ENCODE measurements at places on chromosomes 5 and 9. TPM values are rescaled to one million over a fixed set of nuclear protein-coding genes. Genes with fewer than 3 reads are reported as not detected.

DNA sequence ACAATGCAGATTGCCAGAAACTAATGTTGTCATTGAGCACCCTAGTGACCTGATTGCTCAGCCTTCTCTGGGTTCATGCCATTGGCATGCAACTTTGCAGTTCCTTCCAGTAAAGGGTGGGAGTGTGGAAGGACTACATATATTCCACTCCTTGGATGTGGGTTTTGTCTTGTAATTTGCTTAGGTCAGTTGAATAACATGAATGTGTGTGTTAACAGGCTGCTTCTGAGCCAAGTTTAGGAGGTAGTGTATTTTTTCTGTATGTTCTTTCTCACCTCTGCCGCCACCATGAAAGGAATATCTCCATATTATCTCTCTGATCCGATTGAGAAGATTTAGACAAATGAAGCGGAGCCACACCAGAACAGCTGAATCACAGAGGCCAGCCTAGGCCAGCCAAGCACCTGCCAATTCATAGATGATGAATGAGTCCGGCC is 1929.6 kb upstream of the CDH6 start:
- DNase-seq: no peak

DNA sequence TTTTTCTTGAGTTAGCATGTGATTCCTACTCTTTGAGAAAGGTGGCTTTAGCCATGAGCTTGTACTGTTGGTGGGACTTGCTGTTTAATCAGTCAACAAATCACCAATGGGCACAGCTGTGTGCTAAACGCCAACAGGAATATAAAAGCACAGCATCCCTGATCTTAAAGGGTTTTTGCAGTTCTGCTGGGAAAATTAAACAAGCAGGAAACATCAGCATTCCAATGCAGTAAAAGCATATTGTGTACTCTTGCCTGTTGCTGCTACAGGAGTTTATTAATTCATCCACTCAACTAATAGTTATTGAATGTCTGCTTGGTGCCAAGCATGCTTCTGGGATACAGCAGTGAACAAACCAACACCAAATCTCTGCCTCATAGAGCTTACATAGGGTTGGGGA is 27.4 kb upstream of the F2RL1 start:
- DNase-seq: no peak

GRCh38 chr5:158698768-158699284 is 400.9 kb downstream of the EBF1 start:
- no peak for DNase-seq

DNA sequence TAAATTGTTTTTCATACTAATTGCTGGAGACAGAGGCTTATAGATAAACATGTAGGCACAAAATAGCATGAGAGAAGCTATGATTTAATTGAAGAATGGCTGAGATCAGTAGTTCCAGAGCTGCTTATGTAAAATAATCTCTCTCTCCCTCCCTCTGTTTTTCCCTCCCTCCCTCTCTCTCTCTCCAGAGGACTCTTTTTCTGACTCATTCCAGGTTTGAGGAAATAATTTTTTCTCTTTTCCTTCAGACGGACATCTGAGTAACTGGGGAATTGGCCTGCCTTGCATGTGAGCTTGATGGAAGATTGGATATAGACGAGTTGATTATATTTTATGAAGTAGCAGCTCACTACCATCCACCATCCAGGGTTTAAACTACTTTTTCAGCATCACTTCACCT is 35.5 kb downstream of the KCTD16 start:
- DNase-seq: no peak

- DNase-seq: no peak
These were observed 110.7 kb downstream of the TLE1 start for GRCh38 chr9:81578606-81579005.

DNA sequence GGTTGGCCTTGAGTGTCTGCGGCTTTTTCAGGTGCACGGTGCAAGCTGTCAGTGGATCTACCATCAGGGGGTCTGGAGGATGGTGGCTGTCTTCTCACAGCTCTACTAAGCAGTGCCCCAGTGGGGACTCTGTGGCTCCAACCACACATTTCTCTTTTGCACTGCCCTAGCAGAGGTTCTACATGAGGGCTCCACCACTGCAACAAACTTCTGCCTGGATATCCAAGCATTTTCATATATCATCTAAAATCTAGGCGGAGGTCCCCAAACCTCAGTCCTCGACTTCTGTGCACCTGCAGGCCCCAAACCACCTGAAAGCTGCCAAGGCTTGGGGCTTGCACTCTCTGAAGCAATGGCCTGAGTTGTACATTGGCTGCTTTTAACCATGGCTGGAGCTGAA is 601.5 kb downstream of the MTRR start:
- DNase-seq: no peak

DNA sequence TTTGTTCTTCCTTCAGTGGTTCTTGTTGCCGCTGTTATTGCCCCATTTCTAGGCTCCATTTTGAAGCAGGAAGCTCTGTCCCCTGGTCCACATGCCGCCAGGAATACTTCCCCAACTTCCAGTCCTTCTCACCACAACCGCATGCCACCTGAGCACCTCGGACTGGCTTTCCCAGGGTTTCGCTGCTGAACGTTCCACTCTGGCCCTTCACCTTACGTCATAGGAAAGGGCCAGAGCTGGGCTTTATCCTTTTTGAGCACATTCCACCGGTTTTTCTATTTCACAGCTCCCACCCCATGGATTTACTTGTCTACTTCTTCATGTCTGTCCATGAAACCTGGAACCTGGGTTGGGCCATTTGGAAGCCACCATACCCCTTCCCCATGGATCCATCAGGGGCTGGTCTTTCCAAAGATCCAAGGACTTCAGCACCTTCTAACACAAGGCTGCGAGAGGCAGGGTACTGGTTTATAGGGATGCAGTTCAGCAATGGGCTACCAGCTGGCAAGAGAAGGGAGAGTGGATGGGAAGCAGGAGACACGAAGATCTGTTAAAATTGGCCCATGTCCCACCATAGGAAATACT is 557.4 kb downstream of the BNC2 start:
- DNase-seq: no peak

GRCh38 chr5:53069626-53070025 is 39.9 kb downstream of the MOCS2 start:
- no peak for DNase-seq

- DNase-seq: no peak
These were observed 616.1 kb downstream of the DTWD2 start for GRCh38 chr5:118371973-118372831.

DNA sequence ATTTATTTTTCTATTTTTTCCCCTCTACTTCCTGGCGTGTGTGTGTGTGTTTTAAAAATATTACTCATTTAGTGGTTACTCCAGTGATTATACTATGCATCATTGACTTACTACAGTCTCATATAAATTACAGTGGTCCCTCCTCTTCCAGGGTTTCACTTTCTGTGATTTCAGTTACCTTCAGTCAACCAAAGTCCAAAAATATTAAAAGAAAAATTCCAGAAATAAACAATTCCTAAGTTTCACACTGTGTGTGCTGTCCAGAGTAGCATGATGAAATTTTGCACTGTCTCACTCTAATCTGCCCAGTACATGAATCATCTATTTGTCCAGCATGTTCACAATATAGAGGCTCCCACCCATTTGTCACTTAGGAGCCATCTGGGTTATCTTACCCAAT is 47.4 kb upstream of the CCDC112 start:
- no peak for DNase-seq

DNA sequence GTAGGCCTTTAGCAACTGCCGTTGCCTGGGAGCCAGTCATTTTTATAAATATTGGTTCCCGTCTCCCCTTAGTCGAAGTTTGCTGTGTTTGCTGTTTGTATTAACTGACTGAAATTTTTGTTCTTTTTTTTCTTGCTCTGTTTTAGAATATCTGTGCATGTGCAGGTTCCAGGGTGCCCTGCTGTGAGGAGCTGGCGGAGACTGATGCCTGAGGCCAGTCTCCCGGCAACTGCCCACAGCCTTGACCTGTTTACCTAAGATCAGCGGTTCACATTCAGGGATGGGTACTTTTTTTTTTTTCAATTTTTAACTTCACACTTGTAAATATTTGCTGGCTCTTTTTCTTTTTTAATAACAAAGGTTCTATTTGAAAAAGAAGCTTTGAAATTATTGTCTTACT is 262.6 kb upstream of the ADAMTS16 start:
- no peak for DNase-seq

DNA sequence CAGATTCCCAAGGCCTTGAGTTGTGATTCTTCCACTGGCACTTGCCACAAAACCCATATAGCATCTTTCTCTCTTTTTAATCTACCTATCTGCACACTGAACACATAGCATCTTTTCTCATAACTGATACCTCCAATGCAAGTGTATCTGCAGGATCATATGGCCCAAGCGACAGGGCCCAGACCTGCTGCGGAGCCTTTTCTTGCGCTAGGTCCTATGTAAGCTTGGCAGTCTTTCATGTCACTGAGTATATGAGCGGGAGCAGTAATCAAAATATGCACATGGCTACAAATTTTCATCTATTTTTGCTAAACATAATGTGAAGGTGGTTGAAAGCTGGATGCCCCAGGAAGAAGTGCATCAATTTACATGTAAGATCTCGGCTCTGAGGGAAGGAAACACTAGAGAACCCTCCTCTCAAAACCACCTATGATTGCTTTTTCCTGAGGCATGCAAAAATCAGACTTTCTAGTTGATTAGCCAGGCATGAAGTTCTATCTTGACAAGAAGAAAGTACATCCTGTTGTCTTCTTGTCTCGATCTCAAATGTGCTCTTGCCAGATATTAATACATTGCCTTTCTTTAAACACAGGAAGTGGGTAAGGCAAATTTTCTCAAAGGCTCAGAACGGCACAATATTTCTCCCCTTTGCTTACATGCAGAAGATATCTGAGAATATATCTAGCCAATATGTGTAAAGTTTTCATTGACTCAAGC is 26.9 kb upstream of the CEMIP2 start:
- DNase-seq: no peak

The TMEM232 gene
- not detected for total RNA-seq

The PRPF4 gene
- 23.6 TPM for total RNA-seq

The OTP gene
- total RNA-seq: not detected

The BSPRY gene
- total RNA-seq: not detected

The FAM219A gene
- 20.2 TPM for total RNA-seq

The RAD17 gene
- 23.9 TPM for total RNA-seq

The CLTA gene
- total RNA-seq: 145 TPM

Measured in thoracic aorta (tissue), 2 donors.